ENCODE measurements at places on chromosomes 6 and 20. TPM values are rescaled to one million over a fixed set of nuclear protein-coding genes. Genes with fewer than 3 reads are reported as not detected.

DNA sequence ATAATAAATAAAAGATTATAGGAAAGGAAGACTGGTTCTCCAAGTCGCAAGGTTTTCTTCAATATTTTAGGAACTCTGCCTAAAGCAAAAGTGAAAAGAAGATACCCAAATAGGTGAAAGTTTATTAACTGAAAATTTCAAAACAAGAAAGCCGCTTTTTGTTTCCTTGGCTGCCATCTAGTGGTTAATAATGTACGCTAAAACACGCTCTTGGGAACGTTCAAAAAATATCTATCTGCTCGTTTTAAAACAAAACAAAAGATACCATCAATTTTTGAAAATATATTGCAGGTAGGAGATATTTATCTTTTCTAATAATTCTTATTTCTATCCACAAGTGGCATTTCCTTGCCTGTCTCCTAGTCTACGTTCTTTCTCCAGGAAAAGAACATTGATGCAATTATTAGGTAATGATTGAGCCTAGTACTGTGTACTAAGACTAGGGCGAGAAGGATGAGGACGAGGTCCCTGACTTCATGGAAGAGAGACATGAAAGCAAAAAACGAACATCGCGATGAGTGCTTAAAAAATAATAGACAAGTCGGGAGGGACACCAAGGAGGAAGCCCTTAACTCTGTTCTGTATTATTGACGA, 97.2 kb downstream of the SPTLC3 start:
- H3K4me1 ChIP-seq, result no peaks in the 10 kb centered on the region
- peaks cover 3% of the 10 kb centered on the region for H3K27me3 ChIP-seq
- DNase-seq, result peak; percentile 48
- H3K27ac ChIP-seq, result no peak overlapping the region

GRCh38 chr6:121615493-121615892, 180.0 kb downstream of the GJA1 start:
- no peaks in the 10 kb centered on the region for H3K4me1 ChIP-seq
- no peaks in the 10 kb centered on the region for H3K36me3 ChIP-seq
- no peak overlapping the region for H3K4me3 ChIP-seq

- no peak for DNase-seq
- H3K27ac ChIP-seq, result no peak overlapping the region
- peak overlapping the region; percentile 45 for H3K4me3 ChIP-seq
- no peaks in the 10 kb centered on the region for H3K36me3 ChIP-seq
Observed at GRCh38 chr6:33634161-33634727, 13.1 kb downstream of the ITPR3 start.

DNA sequence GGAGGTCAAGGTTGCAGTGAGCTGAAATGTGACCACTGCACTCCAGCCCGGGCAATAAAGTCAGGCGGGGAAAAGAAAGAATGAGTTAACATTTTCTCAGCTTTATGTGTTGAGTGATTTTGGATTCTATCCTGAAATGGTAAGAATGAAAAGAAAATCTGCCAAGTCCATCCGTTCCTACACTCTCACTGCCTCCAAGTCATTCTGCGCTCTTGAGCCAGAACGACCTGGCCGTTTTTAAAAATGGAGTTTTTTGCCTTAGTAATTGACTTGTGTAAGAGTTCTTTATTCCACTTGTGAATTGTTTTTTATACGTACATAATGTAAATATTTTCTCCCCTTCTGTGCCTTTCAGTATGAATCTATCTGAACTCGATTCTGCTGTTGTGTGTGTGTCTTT, 28.7 kb downstream of the DNAJC5 start:
- no peak overlapping the region for H3K4me3 ChIP-seq
- no peak for DNase-seq
- peaks cover 41% of the 10 kb centered on the region for H3K36me3 ChIP-seq
- H3K4me1 ChIP-seq, result 0 out of 2 replicates have a peak, but pooled peaks cover 3% of the 10 kb centered on the region

GRCh38 chr6:112275365-112275764, 21.0 kb upstream of the LAMA4 start:
- peaks cover 13% of the 10 kb centered on the region for H3K4me1 ChIP-seq
- H3K27ac ChIP-seq, result no peak overlapping the region
- DNase-seq, result no peak
- no peaks in the 10 kb centered on the region for H3K36me3 ChIP-seq

DNA sequence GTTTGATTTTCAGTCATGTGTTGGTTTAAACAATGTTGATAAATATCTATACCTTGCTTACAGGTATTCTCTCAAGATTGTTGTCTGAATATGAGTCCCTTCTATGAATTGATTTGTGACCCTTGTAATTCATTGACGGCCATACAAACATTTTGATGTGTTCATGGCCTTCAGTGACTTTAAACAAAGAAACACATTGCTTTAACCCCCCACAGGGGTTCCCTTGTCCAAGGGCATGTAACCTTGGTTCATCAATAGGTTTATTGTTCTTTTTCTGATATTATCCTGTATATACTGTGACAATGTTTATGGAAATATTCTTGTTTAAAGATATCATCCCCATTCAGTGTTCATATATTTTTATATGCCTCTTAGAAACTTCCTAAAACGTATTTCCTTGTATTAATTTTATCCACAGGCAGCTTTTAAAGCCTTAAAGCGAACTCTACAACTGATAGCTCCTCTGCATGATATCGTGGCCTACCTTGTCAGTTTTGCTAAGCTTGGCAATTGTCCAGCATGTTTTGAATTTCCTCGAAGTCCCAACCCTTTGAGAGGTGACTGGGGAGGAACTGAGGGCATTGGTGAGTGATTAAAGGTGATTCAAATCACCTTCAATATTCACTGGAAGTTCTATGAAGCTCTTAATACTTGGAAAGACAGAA, 87.0 kb downstream of the CD164 start:
- H3K4me3 ChIP-seq, result no peak overlapping the region
- H3K27me3 ChIP-seq, result no peaks in the 10 kb centered on the region
- H3K36me3 ChIP-seq, result no peaks in the 10 kb centered on the region
- no peak for DNase-seq

DNA sequence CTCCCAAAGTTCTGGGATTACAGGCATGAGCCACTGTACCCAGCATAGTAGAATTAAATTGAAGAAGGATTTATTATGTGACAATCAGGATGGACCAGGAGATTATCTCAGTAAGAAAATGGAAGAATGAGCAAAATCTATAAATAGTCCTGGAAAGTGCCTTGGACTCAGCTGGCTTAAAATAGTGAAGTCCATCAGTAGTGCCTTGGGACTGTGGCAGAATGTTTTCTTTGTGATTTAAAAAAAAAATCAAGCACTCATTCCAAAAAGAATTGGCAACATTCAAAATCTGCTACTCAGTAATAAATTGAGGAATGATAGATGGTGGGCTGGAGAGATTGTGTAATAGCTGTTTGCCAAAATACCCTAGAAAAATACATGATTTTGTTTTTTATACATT, 37.0 kb upstream of the MAS1 start:
- no peaks in the 10 kb centered on the region for H3K4me1 ChIP-seq
- no peak overlapping the region for H3K4me3 ChIP-seq

DNA sequence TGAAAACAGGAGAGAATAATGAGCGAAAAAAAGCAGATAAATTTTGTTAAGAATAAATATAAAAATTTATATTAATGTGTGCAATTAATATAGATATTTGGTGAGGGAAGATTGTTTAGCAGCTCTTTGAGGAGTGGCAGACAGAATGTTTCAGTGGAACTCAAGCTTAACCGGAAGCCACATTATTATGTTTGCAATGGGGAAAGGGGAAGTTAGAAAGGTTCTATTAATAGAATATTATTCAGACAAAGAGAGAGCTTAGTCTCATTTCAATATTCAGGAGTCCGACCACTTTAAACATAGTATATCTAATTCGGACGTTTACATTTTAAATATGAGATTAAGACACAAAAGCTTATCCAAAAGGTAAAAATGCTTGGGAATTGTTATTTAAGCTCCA, 81.6 kb upstream of the KHDRBS2 start:
- no peak overlapping the region for H3K4me3 ChIP-seq
- H3K36me3 ChIP-seq, result no peaks in the 10 kb centered on the region
- DNase-seq, result no peak
- H3K4me1 ChIP-seq, result no peaks in the 10 kb centered on the region
- no peaks in the 10 kb centered on the region for H3K27me3 ChIP-seq

GRCh38 chr20:4584510-4584909, 137.2 kb upstream of the PRND start:
- no peaks in the 10 kb centered on the region for H3K4me1 ChIP-seq
- no peak overlapping the region for H3K27ac ChIP-seq
- H3K27me3 ChIP-seq, result no peaks in the 10 kb centered on the region
- no peak for DNase-seq
- H3K4me3 ChIP-seq, result no peak overlapping the region

- no peak overlapping the region for H3K27ac ChIP-seq
- DNase-seq, result no peak
- H3K4me3 ChIP-seq, result no peak overlapping the region
- H3K4me1 ChIP-seq, result no peaks in the 10 kb centered on the region
Observed at GRCh38 chr6:7129360-7129759, 21.6 kb downstream of the RREB1 start.

- H3K4me1 ChIP-seq, result no peaks in the 10 kb centered on the region
- peaks cover 6% of the 10 kb centered on the region for H3K27me3 ChIP-seq
- H3K36me3 ChIP-seq, result no peaks in the 10 kb centered on the region
- H3K4me3 ChIP-seq, result no peak overlapping the region
Observed at GRCh38 chr6:150560884-150561219, 38.8 kb upstream of the PLEKHG1 start.

GRCh38 chr6:138818496-138819194, 22.8 kb downstream of the ECT2L start:
- no peak overlapping the region for H3K4me3 ChIP-seq
- H3K27me3 ChIP-seq, result 0 out of 2 replicates have a peak, but pooled peaks cover 4% of the 10 kb centered on the region
- H3K27ac ChIP-seq, result no peak overlapping the region

RAET1G gene
- not detected for total RNA-seq

FAM135A gene
- 46.5 TPM for total RNA-seq

OTOR gene
- total RNA-seq, result not detected

TREM1 gene
- total RNA-seq, result not detected

COL20A1 gene
- 0.18 TPM for total RNA-seq

CDH26 gene
- total RNA-seq, result 0.18 TPM

PLTP gene
- 15.6 TPM for total RNA-seq

SRSF12 gene
- 8.3 TPM for total RNA-seq

ADAT2 gene
- total RNA-seq, result 6.2 TPM
